ENCODE measurements at places on chromosomes 3 and 15. TPM values are rescaled to one million over a fixed set of nuclear protein-coding genes. Genes with fewer than 3 reads are reported as not detected.
A peak's percentile ranks its signal among the peaks of the same experiment; 100 is the strongest.

GRCh38 chr15:37041042-37041441 lies 59.3 kb downstream of the MEIS2 start:
- DNase-seq: no peak

DNA sequence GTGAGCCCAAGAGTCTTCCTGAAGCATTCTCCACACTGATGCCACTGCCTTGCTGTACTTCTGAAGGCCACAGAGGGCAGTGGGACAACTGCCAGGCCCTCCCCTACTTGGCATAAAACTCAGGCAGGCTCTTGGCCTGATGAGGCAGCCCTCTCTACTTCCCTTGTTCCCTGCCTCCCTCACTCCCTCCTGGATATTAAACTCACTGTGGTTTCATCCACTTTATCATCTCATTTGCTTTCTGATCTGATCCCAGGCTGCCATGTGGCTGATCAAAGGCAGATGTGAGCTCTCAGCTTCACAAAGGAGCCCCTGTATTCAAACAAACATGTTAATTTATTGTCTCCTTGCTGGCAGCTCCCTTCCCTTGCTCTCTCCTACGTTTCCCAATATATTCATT lies 533.5 kb downstream of the IGSF11 start:
- no peak for DNase-seq

GRCh38 chr3:152957491-152957890 lies 122.6 kb downstream of the P2RY1 start:
- DNase-seq: no peak

DNA sequence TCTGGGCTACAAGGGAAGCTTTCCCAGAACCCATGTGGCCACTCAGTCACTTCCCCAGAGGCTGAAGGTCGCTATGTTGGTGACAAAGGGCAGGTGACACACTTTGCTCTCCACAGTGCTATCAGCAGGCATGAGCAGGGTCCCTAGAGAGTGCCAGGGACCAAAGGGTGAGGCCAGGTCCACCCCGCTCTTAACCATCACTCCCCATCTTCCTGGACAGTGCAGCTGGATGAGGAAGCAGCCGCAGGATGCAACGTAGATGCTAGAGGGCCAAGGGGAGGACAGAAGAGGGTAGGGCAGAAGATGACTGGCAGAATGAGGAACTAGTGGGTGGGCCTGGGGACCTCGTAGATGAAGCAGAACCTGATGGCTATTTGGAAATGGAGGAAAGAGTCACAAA lies 13.6 kb upstream of the LTF start:
- DNase-seq: peak; percentile 28

DNA sequence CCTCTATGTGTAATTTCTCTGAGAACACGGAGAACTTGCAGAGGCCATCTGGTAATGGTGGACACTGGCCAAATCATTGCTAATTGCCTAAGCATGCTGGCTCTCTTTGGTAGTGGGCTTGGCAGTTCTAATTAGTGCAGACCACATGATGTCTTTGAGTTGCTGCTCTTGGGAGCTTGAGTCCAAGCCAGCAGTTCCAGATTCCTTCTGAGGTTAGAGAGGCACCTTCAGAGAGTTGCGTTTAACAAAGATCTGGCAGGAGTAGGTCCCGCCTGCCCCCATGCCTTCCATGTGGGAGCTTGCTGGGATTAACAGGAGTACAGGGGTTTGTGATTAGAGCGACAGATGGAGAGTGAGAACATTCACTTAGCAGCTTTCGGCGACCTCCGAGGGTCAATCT lies 449.0 kb upstream of the LMCD1 start:
- DNase-seq: no peak

- DNase-seq: no peak
Measured at GRCh38 chr3:76300746-76301145, 515.4 kb upstream of the ZNF717 start.

GRCh38 chr3:47897954-47898353 lies 95.0 kb downstream of the DHX30 start:
- DNase-seq: no peak

DNA sequence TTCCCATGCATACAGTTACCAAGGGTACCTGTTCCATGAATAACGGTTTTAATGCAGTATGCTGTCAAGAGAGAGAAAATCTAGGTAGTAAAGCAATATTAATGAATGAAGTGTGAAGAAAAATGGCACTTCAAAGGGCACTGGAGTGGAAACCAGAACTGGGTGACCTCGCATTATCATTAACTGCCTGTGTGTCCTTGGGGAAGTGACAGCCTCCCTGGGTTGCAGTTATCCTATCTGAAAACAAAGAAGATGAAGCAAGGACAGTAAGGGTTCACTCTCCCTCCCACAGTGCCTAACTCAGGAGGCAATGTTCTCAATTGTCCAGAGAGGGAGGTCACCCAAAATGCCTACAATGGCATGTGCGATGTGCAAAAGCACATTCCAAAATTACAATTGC lies 15.1 kb downstream of the MTHFS start:
- DNase-seq: no peak

DNA sequence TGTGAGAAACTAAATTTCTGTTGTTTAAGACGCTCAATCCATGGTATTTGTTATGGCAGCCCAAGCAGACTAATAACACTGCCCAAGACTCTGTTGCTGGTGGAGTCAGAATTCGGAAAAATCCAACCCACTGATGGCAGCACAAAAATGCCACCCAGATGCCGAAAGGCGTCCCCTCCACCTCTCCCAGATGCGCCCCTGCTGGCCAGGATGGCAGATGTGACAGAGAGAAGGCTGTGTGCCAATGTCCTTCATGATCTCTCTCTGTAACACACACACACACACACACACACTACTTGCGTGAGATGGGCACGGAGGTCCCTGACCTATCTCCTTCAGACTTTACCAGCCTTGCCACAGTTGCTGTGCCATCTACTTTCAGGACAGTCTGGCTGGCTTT lies 10.9 kb upstream of the LYSMD4 start:
- DNase-seq: no peak

GRCh38 chr3:71784914-71785531 lies at the start of gene PROK2:
PROK2 (minus strand) TSS chr3:71785148; CDS start chr3:71785052, 96 bp downstream.
- DNase-seq: no peak

DNA sequence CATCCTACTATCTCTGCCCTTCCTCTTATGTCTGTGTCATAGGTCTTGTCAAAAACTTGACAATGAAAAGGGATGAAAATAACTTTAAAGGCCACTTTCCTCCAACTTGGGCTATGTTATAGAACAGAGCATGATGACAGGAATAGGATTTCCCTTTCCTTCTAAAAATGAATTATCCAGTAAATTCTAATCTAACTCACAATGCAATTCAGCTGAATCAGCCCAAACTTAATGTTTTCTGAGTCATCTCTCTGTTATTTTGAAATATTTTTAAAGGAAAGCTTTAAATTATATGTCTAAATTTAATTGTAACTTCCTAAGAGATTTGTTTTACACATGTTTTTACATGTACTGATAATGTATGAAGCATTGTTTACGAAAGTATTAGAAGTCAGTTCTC lies 258.5 kb downstream of the BBX start:
- DNase-seq: no peak

DNA sequence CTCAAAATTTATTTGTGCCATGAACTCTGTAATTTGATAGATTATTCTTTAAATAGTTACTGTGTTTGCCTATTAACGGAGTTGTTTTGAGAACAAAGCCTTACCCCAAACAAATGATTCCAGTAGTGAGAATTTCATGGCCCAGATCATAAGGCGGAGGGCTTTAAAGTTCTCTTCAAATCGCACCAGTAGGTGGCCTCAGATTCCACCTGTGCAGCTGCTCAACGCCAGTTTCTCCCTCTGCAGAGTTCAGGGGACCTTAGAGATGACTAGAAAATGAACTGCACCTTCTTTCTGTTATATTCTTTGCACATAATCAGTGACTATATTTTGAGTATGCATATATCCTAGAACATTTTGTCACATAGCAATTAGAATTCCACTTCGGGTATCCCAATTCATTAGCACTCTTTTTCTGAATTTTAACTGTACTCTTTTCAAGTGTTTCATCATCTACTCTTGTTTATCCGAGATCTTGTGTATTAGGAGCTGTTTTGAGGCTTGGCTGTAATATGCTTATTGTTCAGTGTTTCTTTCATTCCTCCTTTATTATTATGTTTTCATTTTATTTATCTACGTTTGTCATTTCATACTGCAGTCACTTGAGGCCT lies 232.6 kb upstream of the CHRM5 start:
- DNase-seq: no peak

DNA sequence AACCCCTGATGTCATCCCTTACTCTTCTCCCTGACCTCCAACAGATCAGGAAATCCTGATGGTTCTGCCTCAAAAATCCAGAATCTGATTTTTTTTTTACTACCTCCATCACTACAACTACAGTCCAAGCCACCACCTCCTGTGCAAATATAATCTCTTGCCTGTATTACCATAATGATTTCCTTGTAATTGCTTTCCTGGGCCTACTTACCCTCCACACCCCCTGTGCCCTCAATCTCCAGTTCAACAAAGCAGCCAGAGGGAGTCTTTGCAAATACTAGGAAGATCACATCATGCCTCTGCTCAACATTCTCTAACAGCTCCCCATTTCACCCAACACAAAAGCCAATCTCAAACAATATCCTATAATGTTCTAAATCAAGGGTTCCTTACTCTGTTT lies 159.9 kb downstream of the FMN1 start:
- no peak for DNase-seq

DNA sequence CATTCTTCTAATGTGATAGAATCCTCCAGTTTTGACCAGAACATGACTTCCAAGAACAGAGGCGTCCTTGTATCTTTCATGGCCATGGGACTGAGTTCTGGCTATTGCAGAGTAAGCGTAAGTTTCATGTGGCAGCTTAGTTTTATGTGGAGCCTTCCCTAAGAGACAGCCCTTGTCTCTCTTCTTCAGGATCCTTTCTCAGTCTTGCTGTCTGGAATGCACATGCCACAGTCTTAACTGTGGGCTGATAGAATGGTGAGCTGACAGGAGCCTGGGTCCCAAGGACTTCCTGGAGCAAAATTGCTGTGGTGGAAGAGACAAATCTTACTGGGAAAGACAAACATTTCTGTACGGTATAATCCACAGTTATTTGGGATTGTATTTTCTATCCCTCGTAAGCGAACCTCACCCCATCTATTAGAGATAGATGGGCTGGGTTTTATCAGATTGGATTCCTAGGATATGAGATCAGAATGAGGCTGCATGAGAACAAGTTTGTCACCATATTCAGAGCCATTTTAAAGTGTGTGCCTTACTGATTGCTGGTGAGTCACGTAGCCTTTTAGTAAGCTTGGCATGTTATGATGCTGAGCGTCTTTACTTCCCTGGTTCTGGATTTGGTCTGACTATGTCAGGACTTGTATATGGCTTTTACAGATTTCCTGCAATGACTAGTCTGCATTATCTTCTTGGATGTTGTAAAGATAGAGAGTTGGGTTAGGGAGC lies 32.8 kb downstream of the CDIN1 start:
- DNase-seq: no peak

GRCh38 chr15:73786538-73786937 lies 33.4 kb upstream of the INSYN1 start:
- DNase-seq: no peak

Gene MESP2
- total RNA-seq: not detected

Gene CLSTN2
- 75.5 TPM for total RNA-seq

Gene CNTN6
- 0.15 TPM for total RNA-seq

Gene CCR4
- 0.44 TPM for total RNA-seq

Gene LMAN1L
- total RNA-seq: not detected

Gene NME9
- total RNA-seq: 0.48 TPM

Gene CYP1A2
- total RNA-seq: not detected

Gene PAQR9
- total RNA-seq: not detected

Gene GABRR3
- not detected for total RNA-seq

All from breast epithelium (tissue), 4 donors.